Activated naive CD8-positive, alpha-beta T cell treated with anti-CD3 and anti-CD28 coated beads, Interleukin-2, amount 10 ng/mL, durations not matched to agents 7 days and 5 days (primary cell): ENCODE measurements at places on chromosomes 5 and 9. TPM values are rescaled to one million over a fixed set of nuclear protein-coding genes. Genes with fewer than 3 reads are reported as not detected.

DNA sequence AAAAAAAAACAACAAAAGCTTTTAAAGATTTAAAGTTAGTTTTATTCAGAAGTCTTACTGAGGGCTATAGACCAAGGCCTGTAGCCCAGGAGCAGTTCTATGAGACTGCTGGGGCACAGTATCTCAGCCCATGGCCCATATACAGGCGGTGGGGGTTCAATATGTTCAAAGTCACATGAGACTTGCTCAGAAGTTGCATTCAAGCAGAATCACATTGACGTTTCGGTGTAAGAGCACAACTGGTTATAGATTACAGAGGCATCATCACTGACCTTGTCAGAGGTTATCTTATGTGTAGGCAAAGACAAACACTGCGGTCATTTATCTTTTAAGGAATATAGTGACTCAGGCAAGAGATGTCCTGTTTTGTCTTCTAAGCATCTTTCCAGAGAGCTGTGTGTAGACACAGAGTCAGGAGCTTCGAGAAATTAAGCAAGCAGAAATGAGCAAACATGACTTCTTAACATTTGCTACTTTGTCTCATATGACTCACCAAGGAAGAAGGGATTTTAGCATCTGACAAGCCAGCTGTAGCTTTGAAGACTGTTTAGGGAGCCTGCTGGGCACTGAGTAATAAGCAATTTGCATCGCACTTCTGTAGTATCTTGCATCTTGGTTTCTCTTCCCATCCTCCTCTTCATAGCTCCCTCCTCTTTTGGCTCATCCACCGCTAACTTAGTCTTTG is 12.9 kb upstream of the F2RL1 start:
- H3K36me3 ChIP-seq = no peaks in the 10 kb centered on the region
- H3K4me3 ChIP-seq = no peak overlapping the region
- no peak for DNase-seq
- no peak overlapping the region for H3K27ac ChIP-seq
- no peaks in the 10 kb centered on the region for H3K4me1 ChIP-seq
- H3K27me3 ChIP-seq = peaks cover 19% of the 10 kb centered on the region

DNA sequence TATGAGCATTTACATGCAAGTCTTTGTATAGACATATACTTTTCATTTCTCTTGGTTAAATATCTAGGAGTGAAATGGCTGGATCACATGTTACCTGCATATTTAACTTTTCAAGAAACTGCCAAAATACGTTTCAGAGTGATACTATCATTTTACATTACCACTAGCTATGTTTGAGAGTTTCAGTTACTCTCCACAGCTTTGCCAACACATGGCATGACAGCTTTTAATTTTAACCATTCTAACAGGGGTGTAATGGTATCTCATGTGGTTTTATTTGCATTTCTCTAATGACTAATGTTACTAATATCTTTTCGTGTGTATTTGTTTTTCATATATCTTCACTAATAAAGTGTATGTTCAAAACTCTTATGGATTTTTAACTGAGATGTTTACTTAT is 99.8 kb downstream of the DTWD2 start:
- H3K4me3 ChIP-seq = no peak overlapping the region
- H3K4me1 ChIP-seq = no peaks in the 10 kb centered on the region
- no peaks in the 10 kb centered on the region for H3K27me3 ChIP-seq
- H3K36me3 ChIP-seq = no peaks in the 10 kb centered on the region

DNA sequence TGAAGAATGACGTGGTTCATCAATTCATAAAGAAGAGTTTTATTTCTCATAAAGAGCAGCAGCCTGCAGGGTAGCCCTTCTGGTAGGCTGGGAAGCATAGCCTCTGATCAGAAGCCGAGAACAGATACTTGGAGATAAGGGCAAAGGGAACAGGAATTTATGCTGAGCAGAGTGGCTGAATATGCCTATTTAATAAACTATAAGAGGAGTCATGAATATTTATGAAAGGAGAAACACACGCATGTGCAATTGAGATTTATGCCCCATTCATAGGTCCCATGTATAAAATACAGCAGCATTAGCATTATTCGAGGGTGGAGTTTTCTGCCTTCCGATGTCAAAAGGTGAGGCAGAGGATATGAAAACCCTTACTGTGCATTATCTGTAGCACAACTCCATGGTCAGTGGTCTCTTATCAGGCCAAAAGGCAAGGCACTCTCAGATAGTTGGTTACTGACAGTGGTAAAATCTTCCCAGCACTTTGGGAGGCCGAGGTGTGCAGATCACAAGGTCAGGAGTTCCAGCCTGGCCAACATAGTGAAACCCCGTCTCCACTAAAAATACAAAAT is 569.1 kb downstream of the ACTL7B start:
- H3K4me3 ChIP-seq = no peak overlapping the region
- no peaks in the 10 kb centered on the region for H3K27me3 ChIP-seq
- no peak for DNase-seq
- H3K4me1 ChIP-seq = no peaks in the 10 kb centered on the region

- no peak overlapping the region for H3K4me3 ChIP-seq
- H3K27me3 ChIP-seq = peaks cover 25% of the 10 kb centered on the region
- no peaks in the 10 kb centered on the region for H3K36me3 ChIP-seq
- no peak for DNase-seq
- H3K27ac ChIP-seq = no peak overlapping the region
Observed at GRCh38 chr5:151298063-151298855, 5.3 kb downstream of the SLC36A3 start.

DNA sequence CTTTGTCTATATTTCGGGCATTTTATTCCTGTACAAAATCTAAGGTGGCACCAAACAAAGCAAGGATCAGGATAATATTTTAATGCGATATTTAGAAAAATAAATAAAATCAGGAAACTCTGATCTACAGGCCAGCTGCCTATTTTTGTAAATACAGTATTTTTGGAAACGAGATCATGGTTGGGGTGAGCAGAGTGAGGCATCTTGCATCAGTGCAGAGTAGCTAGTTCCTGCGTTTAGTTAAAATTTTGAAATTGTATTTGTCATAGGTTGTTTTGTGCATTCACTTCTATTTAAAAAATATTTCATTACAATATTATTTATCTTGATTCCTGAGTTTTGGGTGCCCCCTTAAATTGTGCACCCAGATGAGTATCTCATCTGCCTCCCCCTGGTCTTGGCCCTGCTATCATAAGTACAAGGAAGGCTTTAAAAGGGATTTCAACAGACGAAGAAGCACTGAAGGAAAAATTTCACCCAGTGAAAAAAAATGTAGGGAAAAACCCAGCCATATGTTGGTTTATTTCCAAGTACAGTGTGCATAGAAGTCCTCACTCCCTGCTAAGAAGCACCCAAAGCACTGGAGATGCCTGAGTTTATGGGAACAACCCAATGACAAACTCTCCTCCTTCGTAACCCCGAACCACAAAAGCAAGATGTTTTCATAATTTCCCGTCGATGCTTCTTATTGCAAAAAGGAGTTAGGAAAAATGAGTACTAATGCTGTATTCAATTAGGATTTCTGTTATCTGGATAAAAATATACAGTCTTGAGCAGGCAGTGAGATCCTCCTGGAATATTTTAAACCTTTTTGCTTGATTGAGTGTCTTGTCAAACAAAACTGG is 304.7 kb upstream of the CLINT1 start:
- no peaks in the 10 kb centered on the region for H3K36me3 ChIP-seq
- peaks cover 1% of the 10 kb centered on the region for H3K4me1 ChIP-seq
- no peak overlapping the region for H3K27ac ChIP-seq

DNA sequence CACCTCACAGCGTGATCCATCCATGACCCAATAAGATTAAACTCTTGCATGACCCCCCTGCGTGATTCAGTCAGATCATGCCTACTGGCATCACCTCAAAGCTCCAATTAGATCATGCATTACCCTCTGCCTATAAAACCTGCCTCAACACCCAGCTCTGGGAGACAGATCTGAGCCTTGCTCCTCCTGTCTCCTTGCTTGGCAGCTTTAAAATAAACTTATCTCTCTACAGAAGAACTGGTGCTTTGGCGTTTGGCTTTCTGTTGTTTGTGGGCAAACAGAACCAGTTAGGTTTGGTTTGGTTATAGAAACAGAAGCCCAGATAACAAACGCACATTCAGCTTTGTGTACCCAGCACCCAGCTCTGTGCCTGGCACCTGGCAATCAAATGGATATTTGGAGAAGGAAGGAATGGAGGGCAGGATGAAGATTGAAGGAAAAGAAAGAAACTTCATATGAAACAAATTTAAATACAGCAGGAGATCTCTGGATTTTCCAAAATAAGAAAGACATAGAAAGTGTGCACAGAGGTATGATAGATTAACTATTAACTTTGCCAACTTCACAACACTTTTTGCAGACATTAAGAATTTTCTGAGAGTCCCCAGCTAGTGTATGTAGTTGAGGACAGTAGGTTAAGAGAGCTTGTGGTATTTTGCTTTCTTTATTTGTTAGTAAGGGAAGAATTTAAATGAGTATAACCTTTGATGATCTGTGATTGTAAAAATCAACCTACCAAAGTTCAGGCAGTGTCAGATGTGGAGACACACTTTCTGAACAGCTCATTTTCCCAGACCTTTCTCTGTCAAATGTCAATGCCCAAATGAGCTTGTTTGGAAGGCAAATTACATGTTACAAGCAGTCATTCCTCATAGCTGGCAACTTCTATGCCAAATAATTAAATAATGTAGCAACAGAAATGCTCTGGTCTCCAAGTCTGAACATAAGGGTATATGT is 102.1 kb upstream of the ASTN2 start:
- H3K27me3 ChIP-seq = no peaks in the 10 kb centered on the region
- no peak overlapping the region for H3K4me3 ChIP-seq
- H3K36me3 ChIP-seq = no peaks in the 10 kb centered on the region

DNA sequence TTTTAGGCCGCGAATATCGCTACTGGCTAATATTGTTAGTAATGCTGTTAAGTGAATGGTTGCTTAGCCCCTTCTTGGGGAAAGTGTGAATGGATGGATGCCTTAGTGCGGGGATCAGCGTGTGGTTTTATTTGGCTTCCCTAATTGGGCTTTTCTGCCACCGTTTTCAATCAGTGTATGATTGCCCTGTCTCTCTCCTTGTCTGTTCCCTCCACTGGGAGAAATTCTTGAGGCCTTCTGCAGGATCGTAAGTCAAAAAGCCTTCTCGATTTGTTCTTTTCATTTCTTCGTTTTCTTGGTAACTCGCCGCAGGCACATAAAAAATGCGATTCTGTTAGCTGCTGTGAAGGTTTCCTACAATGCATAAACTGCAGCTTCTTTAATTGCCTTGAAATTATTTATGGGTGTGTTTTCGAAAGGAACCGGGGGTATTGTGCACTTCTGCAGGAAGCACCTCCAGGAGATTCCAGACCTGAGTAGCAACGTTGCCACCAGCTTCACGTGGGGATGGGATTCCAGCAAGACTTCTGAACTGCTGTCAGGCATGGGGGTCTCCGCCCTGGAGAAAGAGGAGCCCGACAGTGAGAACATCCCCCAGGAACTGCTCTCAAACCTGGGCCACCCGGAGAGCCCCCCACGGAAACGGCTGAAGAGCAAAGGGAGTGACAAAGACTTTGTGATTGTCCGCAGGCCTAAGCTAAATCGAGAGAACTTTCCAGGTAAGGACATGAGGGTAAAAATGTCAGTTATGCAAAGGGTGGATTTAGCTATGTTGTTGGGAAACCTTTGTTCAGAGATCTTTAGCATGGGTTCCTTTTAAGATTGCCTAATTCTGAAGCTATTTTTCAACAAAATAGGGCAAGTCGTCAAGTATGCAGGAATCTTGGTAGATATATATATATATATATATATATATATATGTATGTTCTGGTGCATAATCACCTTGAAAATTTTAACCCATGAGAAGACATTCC is 700 bp downstream of the SKP2 start:
- peak overlapping the region; percentile 96 for H3K4me3 ChIP-seq
- H3K27me3 ChIP-seq = no peaks in the 10 kb centered on the region
- H3K4me1 ChIP-seq = peaks cover 49% of the 10 kb centered on the region
- H3K36me3 ChIP-seq = peaks cover 32% of the 10 kb centered on the region
- H3K27ac ChIP-seq = peak overlapping the region; percentile 94

GRCh38 chr5:133878236-133878555 is 90.2 kb downstream of the C5orf15 start:
- DNase-seq = no peak
- peaks cover 5% of the 10 kb centered on the region for H3K36me3 ChIP-seq
- H3K4me1 ChIP-seq = peaks cover 3% of the 10 kb centered on the region
- no peak overlapping the region for H3K4me3 ChIP-seq

GRCh38 chr9:136720251-136720897 is 8.0 kb downstream of the DIPK1B start:
- peaks cover 4% of the 10 kb centered on the region for H3K4me1 ChIP-seq
- no peaks in the 10 kb centered on the region for H3K27me3 ChIP-seq
- H3K27ac ChIP-seq = no peak overlapping the region
- H3K36me3 ChIP-seq = peaks cover 8% of the 10 kb centered on the region

- H3K4me3 ChIP-seq = no peak overlapping the region
- no peaks in the 10 kb centered on the region for H3K36me3 ChIP-seq
Observed at GRCh38 chr5:124134941-124135340, 611.5 kb downstream of the ZNF608 start.

- H3K4me1 ChIP-seq = no peaks in the 10 kb centered on the region
- no peak overlapping the region for H3K27ac ChIP-seq
- DNase-seq = no peak
Observed at GRCh38 chr5:144036476-144036875, 134.0 kb downstream of the YIPF5 start.

- no peak for DNase-seq
- peaks cover 2% of the 10 kb centered on the region for H3K27me3 ChIP-seq
- H3K36me3 ChIP-seq = no peaks in the 10 kb centered on the region
Observed at GRCh38 chr9:117868594-117868993, 164.4 kb downstream of the TLR4 start.

DNA sequence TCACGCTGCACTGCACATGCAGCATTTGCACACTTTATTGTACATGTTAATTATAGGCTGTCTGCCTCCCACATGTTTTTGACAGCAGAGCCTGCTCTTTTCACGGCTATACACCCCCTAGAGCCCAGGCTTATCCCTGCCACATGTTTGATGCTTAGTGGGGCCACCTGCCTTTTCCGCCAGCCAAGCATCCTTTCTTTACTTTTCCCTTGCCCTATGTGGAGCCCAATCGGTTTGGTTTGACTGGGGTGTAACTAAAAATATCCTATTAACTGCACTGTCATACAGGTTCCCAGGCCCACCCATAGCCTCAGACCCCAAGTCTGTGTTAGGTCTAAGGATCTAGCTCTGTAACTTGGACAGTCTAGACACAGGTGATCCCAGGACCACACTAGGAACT is 18.9 kb upstream of the S1PR3 start:
- H3K36me3 ChIP-seq = no peaks in the 10 kb centered on the region
- H3K27ac ChIP-seq = no peak overlapping the region
- DNase-seq = no peak
- H3K4me3 ChIP-seq = no peak overlapping the region
- H3K4me1 ChIP-seq = no peaks in the 10 kb centered on the region
- peaks cover 3% of the 10 kb centered on the region for H3K27me3 ChIP-seq

SLC25A2 gene
- 0.99 TPM for total RNA-seq

TSSK1B gene
- total RNA-seq = not detected

ROR2 gene
- 0.08 TPM for total RNA-seq

CARTPT gene
- not detected for total RNA-seq

KIF4B gene
- not detected for total RNA-seq

ZNF169 gene
- 11.4 TPM for total RNA-seq
